ENCODE measurements at places on chromosomes 2 and 18. TPM values are rescaled to one million over a fixed set of nuclear protein-coding genes. Genes with fewer than 3 reads are reported as not detected.

LINC00305 gene
- not detected for total RNA-seq

FOXD4L1 gene
- total RNA-seq, result 0.25 TPM

ZC3H6 gene
- 24.8 TPM for total RNA-seq

CNRIP1 gene
- total RNA-seq, result 67.4 TPM

ANKRD62 gene
- total RNA-seq, result not detected

GCKR gene
- total RNA-seq, result 0.49 TPM

C2orf81 gene
- 1.2 TPM for total RNA-seq

RAB27B gene
- total RNA-seq, result 22.9 TPM

CCDC121 gene
- total RNA-seq, result 3.9 TPM

IL18R1 gene
- total RNA-seq, result not detected

SLC14A1 gene
- 1.7 TPM for total RNA-seq

B3GNT7 gene
- 0.98 TPM for total RNA-seq

FAM237A gene
- not detected for total RNA-seq
